GM13977 (cell line): ENCODE measurements at places on chromosomes 4 and X.

DNA sequence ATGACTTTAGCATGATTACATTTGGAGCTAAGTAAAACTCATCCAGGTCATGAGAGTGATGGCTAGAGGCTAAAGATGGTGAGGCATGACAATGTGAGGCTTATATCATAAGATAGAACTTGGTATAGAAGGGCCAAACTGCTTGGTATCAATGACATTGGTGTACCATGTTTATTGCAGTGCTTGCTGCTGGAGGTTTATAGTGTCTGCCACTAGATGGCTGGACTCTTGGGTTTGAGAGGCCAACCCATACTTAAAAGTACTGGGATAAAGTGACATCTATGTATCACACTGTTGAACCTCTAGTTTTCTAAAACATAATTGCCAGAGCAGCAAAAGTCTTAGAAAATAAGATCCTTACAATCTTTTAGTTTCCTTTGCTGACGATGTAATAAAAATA lies 83.0 kb upstream of the TACR3 start:
- DNase-seq: no peak

- DNase-seq: no peak
Observed at GRCh38 chr4:8039290-8039689, 99.6 kb upstream of the AFAP1 start.

- DNase-seq: no peak
Observed at GRCh38 chr4:145799223-145799622, 119.3 kb downstream of the C4orf51 start.

- peak; percentile 19 for DNase-seq
Observed at GRCh38 chrX:21657318-21658151, 595 bp downstream of the KLHL34 start.

DNA sequence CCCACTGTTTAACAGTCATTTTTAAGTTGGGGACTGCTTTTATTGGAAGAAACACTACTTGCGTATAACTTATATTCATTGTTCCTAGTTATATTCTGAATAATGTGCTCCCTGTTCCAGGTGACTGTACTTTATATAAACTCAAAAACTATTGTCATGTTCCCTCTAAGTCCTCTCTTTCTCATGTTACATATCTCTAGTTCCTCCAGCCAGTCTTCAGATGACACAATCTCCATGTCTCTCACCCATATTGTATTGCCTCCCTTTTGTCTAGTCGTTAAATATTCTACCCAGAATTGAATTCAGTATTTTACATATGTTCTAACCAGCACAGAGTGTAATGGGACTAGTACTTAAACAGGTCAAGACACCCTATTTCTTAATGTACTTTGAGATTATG lies 5.3 kb downstream of the VAMP7 start:
- no peak for DNase-seq

DNA sequence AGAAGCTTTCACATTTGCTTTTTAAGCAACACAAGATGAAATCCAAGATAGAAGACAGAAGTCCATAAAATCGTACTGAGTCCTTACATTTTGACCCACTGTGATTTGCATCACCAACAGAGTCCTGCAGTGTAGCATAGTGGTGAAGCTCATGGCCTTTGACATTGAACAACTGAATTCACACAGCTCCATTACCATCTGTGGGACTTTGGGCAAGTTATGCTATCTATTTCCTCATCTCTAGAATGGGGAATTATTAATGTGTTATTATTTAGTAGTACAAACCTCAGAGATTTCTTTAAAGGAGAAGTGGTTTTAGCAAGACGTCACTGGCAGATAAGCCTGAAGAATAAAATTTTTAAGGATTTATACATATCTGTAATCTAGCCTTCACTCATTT lies 10.7 kb downstream of the GPRIN3 start:
- no peak for DNase-seq

DNA sequence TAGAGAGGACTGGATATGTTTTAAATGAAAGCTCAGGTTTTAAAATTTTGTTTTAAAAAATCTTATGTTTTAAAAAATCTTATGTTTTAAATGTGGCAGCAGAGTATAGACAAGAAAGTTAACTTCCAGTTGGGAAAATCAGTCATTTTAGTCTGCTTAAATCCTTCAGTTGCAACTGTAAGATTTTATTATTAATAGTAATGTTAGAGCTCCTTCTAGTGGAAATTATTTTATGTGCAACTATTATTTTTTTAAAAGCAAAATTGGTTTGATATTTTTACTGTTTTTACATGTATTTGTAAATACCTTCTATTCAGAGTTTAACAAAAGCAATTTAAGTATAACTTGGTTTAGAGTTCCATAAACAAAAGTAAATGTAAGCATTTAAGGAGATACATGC lies 8.5 kb upstream of the NUDT6 start:
- DNase-seq: no peak

DNA sequence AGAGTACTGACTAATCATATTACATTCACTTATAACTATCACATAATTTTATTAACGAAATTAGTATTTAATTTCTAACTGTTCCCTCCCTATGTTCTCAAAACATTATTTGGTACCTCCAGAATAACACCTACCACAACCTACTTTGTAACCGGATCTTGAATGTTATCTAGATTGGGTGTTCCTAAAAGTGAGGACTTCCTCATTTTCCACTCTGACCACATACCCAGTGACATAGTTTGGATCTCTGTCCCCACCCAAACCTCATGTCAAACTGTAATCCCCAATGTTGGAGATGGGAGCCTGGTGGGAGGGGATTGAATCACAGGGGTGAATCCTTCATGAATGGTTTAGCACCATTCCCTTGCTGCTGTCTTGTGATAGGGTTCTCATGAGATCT lies 21.8 kb downstream of the NR3C2 start:
- no peak for DNase-seq

DNA sequence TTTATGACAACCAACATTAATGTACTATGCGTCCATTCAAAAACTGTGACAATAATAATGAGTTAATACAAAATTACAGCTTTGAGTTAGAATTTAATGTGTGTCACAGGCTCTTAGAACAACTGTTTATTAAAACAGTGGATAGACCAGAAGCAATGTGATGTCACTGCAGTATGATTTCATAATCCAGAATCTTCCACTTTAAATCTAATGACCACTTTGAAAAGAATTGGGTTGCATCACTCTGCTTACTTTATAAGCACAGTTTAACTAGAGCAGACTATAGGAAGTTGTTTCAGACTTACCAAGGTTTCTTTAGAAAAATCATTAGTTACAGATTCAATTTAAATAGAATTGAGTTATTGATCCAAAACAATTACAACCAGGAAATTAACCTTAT lies 758.5 kb downstream of the KCTD8 start:
- DNase-seq: no peak

DNA sequence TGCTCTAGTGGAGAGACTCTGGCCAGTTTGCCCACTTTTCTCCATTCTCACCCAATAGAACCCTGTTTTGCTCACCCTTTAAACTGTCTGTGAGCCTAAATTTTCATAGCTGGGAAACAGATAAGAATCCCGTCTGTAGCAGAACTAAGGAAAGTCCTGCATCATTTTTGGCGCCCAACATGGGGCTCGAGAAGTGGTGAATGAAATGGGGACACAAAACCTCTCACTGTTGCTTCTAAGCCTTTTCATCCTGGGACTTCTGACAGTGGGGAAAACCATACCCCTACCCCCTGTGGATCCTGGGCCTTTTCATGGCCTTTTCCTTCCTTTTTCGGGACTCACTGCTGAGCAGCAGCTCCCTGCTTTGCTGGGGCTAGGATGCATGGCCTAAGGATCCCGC lies 189.9 kb downstream of the INPP4B start:
- DNase-seq: no peak

DNA sequence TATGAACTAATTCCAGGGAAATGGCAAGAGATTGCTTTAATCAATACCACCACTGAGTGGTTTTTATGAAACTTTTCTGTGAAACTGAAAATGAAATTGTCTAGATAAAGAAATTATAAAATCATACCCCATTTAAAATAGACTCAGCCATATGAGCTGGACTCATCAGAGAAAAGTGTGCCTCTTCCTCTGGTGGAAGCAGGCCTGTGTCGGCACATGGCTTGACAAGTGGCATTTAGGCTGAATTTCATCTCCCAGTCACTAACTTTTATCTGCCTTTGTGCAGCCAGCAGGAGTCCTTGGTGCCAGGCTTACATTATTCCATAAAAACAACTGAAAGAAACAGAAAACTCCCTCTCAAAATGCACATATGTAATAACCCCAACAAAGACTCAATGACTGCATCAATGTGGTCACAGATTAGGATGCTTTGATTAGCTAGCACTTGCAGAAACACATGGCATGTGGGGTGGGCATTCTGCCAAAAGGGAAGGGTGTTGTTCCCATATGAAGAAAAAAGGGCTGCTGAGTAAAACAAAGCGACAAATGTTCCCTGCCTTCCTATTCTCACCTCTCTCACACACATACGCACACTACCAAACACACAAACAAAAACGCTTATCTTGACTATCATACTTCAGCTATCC lies 232.3 kb downstream of the PABPC4L start:
- DNase-seq: no peak

GRCh38 chrX:26557691-26558321 lies 341.8 kb downstream of the MAGEB5 start:
- no peak for DNase-seq

- no peak for DNase-seq
Observed at GRCh38 chr4:153790500-153790865, 1.6 kb upstream of the SFRP2 start.

DNA sequence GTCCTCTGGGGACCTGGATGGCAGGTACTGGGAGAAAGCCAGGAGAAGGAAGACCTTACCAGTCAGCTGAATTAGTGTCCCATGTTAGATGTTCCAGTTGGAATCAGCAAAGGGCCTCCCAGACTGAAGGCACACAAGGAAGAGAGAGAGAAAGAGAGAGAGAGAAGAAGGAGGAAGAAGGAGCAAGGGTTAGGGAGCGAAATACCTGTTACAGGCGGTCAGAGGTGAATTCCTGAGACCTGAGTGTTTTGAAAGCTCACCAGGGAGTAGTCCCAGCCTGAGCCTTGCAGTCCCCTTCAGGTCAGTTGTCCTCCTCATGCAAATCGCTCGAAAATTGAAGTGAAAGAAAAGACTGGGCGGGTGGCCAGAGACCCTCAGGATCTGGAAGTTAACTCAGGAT lies 60.3 kb downstream of the USP11 start:
- no peak for DNase-seq

DNA sequence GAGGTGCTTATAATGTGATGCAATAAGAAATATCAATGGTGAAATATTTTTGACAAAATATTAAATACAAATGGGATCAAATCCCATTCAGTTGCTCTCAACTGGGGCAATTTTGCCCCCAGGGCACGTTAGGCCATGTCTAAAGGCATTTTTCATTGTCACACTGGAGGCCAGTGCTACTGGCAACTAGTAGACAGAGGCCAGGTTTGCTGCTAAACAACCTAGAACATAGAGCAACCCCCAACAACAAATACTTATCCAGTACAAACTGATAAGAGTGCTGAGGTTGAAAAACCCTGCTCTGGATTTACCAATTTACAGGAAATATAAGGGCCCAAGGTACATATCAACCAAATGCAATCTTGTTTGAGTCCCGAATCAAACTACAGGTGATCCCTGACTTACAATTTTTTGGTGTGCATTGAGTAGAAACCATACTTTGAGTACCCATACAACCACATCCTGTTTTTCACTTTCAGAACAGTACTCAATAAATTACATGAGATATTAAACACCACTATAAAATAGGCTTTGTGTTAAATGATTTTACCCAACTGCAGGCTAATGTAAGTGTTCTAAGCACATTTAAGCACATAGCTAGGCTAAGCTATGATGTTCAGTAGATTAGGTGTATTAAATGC lies 237.5 kb downstream of the HNRNPD start:
- DNase-seq: no peak

DNA sequence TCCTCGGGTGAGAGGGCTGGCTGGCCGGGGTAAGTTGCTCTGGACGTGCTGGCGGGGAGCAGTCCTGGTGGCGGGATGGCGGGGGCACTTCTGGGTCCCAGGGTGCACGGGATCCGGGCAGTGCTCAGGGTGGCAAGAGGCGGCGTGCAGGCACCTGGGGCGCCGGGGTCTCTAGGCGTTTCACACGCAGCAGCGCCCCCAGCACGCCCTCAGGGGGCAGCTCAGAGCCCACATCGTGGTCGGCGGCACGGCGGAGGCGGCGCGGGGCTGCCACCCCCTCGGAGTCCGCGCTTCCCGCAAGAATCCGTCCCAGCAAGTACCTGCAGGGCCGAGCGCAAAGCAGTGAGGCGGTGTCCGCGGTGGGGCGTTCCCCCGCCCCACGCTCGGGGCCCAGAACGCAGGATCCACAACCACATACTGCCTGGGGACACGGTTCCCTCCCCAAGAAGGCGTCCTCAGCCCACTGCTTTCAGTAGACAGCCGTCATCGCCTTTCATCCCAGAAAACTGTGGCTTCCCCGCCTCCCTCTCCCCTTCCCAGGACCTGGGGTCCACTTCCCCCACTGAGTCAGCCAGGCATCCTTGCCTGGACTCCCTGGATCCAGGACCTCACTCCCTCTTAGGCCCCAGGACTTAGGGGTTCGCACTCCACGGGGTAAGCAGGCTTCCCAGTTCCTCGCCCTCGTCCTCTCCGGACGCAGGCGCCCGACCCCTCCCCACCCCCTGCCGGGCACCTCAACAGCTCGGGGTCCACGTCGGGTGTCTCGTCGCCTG lies 4.1 kb downstream of the PCSK1N start:
- DNase-seq: no peak
